Activated T-helper 1 cell treated with Interleukin-2 at 50 U/mL for 16 hours (primary cell): ENCODE measurements at places on chromosomes 5 and 9.

DNA sequence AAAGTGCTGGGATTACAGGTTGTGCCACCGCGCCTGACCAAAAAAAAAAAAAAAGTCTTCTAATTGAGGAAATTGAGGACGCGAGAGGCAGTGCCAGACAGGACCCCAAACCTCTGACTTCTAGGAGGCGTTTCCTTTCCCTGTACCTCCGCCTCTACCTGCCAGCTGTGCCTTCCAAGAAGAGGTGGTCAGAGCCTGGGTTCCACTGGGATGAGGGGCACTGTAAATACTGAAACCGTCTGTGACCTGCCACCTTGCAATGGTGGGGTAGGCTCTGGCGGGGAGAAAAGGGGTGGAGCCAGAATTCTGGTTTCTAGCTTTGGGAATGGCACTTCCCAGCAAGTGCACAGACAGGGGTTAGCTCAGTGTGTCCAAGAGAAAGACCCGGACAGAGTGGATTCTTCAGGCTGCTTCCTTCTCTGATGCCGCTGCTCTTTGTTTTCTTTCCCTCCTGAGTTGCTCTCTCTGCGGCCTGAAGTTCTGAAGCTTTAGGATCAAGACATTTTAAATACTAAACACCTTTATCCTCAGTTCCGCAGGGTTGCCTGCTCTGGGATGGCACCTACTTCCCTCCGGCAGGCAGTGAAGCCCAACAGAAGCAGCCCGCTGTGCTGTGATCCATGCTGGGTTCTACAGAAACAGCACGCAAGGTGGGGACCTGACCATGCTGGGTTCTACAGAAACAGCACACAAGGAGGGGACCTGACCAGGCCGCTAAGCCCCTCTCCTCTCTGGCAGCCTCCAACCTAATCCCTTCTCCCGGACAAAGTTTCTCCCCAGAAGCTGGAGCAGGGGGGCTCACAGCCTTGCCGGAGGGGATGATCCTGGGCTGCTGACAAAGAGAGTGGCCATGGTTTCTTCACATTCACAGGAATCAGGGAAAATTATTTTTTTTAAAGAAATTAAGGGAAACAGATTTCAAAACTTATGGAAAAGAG lies 65.2 kb downstream of the OTULIN start:
- DNase-seq, result no peak

DNA sequence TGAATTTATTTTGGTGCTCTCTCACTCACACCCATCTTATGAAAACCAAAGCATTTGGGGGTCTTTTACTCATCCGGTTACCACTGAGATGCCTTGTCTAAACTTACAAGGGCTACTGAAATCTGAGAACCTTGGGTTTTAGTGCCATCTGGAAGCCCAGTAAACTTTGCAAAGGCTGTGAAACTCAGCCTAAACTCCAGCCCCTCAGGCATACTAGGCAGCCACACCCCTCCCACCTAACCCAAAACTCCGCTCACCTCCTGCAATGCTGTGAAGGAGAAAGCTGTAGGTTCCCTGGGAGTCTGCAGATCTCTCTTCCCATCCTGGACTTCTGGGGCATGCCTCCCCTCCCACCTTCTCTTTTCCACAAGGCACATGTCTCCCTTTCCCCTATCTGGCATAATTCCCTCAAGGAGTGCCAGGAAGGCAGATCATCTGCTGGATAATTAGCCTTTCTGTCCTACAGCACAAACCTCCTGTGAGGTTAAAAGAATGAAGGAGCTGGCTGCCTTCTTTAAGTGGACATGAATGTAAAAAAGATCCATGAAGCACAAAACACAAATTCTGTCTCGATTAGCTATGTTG lies 71.5 kb upstream of the ANXA1 start:
- no peak for DNase-seq

DNA sequence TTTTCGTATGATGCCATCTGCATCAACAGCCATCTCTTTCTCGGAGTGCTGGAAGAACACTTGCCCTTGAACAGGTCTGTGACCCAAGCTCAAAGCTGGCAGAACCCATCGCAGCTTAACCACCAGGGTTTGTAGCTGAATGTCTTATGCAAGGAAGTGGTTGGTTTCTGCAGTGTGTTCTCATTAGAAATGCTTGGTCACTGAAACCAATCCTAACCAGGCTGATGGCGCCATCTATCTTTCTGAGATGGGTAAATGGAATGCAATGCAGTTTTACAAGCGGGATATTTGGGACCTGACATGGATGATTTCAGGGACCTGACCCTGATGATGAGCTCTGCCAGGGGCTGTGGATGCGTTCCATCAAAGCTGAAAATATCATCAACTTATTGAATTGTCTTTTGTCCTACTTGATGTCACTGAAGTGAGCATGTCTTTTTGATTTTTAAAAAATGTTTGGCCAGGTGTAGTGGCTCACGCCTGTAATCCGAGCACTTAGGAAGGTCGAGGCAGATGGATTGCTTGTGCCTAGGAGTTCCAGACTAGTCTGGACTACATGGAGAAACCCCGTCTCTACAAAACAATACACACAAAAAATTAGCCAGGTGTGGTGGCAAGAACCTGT lies 28.7 kb downstream of the DMRT3 start:
- no peak for DNase-seq

- DNase-seq, result no peak
Observed at GRCh38 chr9:125147401-125147951, 4.1 kb upstream of the SCAI start.

GRCh38 chr9:18499980-18500379 lies 26.0 kb downstream of the ADAMTSL1 start:
- DNase-seq, result no peak

DNA sequence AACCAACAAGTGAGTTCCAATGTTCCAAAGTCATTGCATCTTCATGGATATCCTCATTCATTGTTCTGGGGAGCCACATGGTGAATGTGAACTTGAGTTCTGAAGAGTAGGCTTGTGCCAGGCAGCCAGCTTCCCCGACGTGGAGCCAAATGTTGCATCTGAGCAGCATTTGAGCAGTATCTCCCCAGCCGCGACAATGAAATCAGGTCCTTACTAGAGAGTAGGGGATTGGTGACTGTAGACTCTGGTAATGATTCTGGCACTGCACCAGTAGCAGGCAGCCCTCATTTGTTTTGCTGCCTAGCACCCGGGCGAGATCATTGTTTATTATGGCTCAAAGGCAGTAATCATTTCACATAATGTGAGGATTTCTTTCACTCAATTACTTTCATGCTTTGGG lies 451.4 kb upstream of the C9orf72 start:
- DNase-seq, result no peak

GRCh38 chr9:134823623-134824022 lies 57.0 kb upstream of the FCN2 start:
- DNase-seq, result no peak

- no peak for DNase-seq
Observed at GRCh38 chr5:139642891-139643871, 5.0 kb upstream of the CXXC5 start.

GRCh38 chr5:128551476-128551875 lies 13.4 kb upstream of the FBN2 start:
- DNase-seq, result no peak

- no peak for DNase-seq
Observed at GRCh38 chr5:40022057-40022456, 597.3 kb upstream of the DAB2 start.

DNA sequence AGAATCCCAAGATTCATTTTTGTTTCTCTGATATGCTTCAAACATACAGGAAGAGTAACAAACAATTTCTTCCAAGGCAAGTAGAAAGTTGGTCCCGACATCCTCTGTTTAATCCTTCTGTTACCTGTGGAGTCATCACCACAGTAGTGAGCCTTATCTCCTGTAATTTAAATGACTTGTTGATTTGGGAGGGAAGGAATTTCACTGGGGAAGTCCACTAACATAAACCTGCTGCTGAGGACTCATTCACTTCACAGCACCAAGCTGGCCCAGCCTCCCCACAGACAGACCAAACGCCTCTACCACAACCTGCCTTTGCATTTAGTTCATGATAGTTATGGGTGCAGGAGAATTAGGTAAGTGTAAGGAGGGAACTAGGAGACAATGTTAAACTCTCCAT lies 63.2 kb downstream of the PRKACG start:
- no peak for DNase-seq

- no peak for DNase-seq
Observed at GRCh38 chr5:1929108-1929991, 46.6 kb upstream of the IRX4 start.

- DNase-seq, result no peak
Observed at GRCh38 chr5:131008329-131008728, 156.7 kb downstream of the HINT1 start.

- DNase-seq, result no peak
Observed at GRCh38 chr9:121272401-121272948, 4.5 kb downstream of the GSN start.
